ENCODE measurements at places on chromosomes 4 and X.
A peak's percentile ranks its signal among the peaks of the same experiment; 100 is the strongest.

DNA sequence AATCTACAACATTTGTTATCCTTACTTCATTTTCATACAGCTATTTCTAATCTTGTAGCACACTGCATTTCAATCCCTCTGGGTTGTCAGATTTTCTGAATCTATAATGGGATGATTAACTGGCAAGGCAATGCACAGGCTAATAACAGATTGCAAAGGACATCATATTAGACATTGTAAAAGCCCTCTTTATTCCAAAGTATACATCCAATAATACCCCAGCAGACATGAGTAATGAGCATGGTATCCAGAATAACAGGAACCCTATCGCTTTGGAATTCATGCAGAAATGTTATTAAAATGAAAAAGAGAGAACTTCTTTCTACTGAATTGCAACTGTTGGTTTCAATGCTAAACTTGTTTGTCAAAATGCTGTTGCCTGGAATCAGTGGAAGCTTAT is 122.9 kb downstream of the C4orf33 start:
- DNase-seq: no peak

- DNase-seq: no peak
Measured at GRCh38 chr4:11299836-11300235, 128.9 kb downstream of the HS3ST1 start.

DNA sequence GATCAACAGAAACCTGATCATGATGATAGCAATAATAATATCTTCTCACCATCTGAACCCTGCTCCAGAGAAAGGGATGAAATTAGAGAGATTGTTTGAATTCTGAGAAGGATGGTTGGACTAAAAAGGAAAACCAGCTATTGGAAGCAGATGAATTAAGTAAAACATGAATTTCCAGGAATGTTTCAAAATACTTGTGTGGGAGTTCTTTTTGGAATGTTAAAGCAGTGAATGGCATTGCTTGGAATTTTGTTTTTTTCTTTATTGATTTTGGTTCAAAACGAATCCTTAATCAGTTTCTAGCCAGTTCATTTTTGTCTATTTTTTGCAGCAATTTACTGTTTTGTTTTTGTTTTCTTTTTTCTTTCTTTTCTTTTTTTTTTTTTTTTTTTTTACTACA is 150.3 kb downstream of the NHS start:
- DNase-seq: no peak

DNA sequence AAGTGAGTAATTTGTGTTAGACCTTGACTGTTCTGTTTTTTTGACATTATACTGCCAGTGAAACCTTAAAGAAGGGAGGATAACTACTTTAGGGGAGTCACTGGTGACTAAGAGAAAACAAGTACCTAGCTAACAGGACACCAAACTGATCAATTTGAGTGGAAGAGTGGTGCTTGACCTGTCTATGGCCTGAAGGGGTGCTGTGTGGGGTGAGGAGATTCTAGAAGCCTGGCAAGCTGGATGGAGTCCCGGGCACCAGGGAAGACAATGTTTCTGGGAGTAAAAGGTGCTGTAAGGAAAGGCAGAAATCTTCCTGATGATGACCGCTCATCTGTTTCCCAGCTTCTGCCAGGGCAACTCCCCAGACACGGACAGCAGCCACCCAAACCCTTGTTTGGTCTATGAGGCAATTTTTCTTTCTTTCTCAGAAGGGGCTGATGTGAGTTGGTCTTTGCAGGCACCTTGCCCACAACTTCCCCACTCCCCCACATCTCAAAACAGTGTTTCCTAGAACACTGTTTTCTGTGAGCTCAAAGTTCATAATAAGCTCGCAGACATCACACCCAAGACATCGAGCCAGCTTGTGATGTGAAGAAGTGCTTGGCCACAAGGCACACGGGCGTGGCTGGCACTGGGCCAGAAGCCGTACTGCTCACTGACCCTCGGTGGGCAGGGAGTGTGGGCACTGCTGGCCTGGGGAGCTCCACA is 4.6 kb downstream of the TXK start:
- DNase-seq: peak; percentile 82

- DNase-seq: peak; percentile 2
Measured at GRCh38 chrX:135707880-135708279, 5.6 kb upstream of the CT45A1 start.

DNA sequence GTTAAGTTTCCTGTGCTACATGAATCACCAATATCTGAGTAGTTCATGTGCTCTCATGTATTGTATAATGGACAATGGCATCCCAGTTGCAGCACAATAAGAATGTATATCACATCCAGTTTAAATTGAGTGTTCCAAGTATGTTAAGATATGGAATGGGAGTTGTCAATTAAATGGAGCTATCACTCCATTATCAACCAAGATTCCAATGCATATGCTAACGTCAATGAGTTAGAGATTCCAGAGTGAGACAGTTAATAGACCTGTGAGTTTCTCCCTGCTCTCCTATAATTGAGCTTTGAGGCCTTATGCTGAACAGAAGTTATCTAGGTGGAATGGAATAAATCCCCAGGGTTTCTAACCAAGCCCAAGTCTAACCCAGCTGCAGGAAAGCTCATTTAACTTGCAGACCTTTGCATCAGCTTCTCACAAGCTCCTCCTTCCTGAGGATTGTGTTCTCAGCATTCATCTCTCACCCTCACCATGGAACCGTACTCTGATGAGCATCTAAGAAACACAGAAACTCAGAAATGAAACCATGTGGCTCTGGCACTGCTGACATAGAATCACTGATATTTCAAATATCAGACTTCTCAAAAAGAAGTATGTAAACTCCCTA is 84.8 kb downstream of the TIGD2 start:
- peak; percentile 86 for DNase-seq

GRCh38 chr4:34964613-34965012 is 1279.7 kb downstream of the ARAP2 start:
- DNase-seq: no peak

DNA sequence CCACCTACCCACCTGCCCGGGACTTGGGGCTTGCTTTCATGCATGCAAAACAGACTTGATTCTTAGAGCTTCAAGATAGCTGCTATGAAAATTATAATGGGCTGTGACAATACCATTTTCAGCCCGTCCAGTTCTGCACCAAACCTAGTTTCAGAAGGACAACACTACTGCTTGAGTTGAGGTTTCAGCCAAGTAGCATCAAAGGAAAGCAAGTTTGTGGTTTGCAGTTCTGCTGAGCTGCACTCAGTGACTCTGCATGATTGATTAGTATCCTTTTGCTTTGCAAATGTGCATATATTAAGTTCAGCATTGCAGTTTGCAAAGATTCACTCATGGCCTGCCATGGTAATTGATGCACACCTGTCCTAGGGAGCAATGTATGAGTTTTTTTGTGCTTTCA is 442.7 kb downstream of the RPA4 start:
- no peak for DNase-seq

DNA sequence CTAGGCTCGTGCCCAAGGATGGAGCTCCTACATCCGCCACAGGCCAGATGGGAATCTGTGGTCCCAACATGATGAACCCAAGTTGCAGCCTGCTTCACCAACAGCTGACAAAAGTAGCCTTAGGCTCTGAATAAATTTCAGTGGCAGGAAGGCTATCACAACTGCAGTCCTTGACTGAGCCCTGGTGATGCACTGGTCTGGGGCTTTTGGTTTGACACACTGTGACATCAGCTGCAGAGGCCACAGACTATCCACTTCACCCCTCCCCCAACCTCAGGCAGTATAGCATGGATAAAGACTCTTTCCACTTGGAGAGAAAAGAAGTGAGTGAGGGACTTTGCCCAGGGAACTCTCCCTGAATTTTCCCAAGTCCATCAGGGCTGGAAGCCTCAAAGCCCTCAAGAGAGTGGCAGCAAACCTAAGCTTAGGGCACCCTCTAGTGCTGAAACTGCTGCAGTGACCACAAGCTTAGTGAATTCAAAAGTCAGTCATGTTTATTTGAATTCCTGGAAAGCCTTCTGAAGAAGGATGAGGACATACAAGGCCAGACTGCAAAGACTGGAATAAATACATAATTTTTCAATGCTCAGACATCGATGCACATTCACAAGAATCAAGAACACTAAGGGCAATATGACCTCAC is 135.0 kb upstream of the TENT5D start:
- DNase-seq: peak; percentile 62

GRCh38 chr4:142379277-142380051 is 466.6 kb downstream of the INPP4B start:
- DNase-seq: peak; percentile 32
